NAMALWA (cell line): ENCODE measurements at places on chromosomes 12 and 14.

DNA sequence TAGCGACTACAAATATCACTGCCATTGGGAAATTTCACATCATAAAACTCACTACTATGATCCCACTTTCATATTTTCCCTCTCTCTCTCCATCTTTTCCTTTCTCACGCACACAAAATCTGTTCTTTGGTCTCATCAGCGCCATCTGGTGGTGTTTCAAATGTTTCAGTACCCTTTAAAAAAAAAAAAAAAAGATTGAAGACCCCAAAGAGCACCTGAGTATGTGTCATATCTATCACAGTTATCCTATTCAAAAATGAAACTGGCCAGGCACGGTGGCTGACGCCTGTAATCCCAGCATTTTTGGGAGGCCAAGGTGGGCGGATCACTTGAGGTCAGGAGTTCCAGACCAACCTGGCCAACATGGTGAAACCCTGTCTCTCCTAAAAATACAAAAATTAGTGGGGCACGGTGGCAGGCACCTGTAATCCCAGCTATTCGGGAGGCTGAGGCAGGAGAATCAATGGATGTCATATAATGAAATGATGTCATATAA is 72.4 kb downstream of the TTC9 start:
- DNase-seq, result peak; percentile 64

DNA sequence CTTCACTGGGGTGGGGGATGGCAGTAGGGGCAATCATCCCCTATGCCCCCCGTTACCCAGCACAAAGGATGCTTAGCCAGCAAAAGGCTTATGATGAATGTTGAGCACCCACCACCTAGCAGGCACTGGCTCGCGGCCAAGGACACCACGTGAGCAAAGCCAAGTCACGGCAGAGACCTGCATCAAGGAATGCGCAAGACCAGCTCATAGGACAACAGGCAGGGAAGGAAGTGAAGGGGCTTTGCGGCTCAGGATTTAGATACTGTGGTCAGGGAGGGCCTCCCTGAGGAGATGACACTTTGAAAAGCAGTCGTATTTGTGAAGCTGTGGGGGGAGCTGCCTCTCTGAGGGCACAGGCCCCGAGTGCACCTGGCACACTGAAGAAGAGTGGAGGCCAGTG is 32.8 kb downstream of the SH2B3 start:
- DNase-seq, result peak; percentile 50

DNA sequence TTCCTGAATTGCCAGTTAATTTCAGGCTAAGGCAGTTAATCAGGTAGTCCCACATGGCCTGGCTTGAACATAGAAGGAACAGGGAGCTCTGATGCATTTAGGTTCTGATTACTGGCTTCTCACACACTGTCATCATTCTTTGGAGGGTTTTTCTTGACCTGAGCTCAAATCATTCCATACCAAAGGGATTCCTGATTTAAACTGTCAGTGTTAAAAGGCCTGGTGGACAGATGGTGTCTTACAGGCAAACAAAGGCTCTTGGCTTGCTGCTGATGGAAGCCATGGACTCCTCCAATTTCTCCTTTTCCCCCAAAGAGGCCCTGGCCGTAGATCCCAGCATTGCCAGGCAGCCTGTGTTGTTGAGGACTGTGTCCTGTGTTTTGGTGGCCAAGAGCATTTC is 30.2 kb downstream of the CACNA1C start:
- no peak for DNase-seq

- DNase-seq, result no peak
These were observed 15.0 kb upstream of the MEG3 start for GRCh38 chr14:100810861-100811461.

DNA sequence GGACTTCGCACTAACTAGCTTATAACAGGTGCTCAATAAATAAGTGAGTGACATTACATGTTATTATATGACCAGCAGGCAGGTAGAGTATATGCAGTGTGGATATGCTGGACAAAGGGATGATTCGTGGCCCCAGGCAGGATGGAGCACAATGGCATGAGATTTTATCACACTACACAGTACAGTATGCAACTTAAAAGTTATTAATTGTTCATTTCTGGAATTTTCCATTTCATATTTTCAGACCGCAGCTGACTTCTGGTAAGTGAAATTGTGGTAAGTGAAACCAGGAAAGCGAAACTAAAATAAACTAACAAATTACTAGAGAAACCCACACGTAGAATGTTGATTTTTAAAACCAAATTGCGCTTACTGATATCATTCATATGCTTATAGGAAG is 3.3 kb downstream of the PARP11 start:
- DNase-seq, result peak; percentile 52

- no peak for DNase-seq
These were observed 180.2 kb upstream of the SYT1 start for GRCh38 chr12:78684419-78684818.

DNA sequence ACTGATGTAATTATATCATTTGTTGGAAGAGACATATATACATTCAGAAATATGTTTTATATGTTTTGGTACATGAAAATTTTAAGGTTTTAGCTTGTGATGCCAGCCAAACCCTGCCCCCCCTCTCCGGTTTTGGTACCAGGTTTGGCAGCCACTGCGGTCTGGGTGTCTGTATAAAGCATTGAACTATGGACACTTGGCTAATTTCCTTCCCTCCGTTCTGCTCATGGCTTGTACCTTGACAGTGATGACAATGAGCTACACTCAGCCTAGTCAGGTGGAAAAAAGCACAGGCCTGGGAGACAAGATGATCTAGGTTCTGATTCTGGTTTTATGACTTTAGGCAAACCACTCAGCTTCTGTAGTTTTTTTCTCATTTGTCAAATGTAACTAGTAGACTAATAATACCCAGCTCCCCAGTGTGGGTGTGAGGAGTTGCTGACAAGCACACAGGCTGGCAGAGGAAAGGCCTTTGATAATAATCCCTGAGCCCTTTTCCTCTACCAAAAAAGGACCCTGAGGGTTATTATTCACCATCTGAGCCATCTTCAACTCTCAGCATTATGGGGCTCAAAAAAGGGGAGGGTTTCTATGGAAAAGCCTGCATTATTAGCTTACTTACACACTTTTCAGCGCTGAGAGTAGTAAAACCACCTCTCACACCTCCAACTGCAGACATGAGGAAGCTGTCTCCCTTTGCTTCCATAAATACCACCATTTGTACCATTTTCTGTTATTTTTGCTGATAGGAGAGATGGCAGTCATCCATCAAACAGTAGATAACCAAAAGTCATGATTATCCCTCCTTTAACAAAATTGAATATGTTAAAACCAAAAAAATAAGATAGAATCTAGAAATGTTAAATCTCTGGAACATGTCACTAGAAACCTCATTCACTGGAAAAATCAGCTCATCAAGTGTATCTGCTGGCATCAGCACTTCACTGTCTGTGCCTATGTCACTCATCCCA is 76.3 kb upstream of the PSMC1 start:
- no peak for DNase-seq

DNA sequence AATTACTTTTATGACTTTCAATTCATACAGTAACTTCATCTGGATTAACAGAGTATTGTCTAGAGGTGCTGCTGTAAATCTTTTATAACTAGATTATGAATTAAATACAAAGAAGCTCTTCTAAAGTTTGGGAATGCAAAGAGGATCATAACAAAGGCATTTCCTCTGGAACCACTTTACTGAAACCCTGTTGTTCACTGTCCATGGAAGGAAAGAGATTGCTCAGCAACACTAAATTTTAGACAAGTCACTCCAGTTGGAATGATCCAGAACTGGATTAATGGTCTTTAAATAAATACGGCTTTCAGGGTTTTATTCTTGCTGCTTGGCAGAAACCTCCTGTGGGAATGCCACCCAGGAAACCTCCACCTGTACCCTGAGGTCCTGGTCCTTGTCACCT is 250.6 kb downstream of the KSR2 start:
- no peak for DNase-seq

GRCh38 chr12:27319409-27319808 is 13.2 kb upstream of the BMAL2 start:
- no peak for DNase-seq

DNA sequence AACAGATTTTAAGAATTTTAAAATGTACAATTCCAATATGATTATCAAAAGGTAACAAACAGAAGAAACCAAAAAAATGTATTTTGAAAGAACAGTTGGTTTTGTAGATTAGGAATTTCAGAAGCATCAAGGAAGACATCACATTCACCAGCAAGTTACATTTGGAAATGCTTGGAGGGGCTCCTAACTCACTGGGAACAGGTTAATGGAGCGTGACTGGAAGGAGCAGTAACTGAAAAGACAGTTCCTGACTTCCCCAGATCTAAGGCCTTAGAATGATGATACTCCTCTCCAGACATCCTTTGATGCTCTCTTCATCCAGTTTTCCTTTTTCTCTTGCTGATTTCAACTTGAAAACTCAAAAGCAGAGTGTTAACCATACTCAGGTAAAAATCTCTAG is 220.0 kb upstream of the EGLN3 start:
- no peak for DNase-seq

DNA sequence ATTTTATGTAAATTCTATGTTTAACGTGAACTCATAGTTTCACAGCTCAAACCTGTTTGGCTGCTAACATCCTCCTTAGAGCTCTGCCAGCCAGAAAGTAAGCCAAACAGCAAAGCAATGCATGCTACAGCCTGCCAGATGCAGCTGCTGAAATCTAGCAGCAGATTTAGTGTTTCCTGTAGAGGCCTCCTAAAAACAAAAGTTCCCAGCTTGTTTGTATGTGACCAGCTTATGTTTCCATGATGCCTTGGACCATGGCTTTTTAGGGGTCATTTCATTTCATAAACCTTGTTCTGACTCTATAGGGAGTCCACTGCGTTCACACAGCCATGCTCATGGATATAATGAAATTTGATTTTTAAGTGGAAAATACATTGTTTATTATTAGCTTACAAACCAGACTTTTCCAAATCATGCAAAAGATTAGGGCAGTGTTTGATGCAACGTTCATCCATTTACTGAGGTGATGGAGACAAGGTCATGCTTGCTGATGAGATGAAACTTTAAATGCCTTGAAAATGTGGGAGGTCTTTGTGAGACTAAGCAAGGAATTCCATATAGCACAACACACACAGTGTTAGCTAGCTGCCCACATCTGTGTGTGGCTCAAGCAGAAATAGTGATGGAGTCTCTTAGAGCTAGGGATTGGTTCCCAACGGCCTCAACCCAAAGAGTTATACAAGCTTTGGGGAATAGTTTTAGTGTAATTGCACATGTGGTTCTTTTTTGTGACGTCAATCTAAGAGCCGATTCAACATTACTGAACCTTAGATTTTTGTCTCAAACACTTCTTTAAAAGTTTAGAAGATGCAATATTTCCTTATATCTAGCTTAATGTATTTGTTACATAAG is 157.5 kb upstream of the LRIG3 start:
- no peak for DNase-seq

DNA sequence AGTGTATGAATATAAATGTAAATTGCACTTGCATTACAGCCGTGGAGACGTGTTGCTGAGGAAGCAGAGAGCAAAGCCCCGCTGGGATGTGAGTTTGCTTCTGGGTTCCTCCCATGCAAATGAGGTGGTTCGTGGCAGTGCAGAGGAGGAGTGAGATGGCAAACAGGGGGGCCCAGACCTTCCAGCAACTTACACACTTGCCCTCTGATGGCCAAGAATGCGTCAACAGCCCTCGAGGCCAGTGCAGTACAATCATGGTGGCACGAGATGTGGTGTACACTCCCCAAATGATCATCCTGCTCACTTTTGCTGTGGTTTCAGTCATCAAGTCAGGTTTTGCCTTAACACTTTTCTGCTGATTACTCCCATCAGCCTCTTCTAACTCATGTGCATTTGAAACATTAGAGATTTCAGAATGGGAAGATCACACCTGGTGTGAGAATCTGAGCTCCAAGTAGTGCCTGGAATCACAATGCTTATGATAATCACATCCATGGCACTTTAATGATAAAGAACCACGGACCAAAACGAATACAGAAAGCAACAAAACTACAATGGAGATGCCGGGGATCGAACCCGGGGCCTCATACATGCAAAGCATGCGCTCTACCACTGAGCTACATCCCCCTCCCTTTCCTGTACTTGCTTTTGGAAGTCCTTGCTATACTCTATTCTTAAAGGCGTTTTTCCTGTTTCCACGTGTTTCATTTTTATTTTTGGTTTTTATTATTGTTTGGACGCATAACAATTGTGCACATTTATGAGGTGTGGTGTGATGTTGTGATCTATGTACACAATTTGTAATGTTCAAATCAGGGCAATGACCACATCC is 7.0 kb upstream of the UBC start:
- peak; percentile 96 for DNase-seq

DNA sequence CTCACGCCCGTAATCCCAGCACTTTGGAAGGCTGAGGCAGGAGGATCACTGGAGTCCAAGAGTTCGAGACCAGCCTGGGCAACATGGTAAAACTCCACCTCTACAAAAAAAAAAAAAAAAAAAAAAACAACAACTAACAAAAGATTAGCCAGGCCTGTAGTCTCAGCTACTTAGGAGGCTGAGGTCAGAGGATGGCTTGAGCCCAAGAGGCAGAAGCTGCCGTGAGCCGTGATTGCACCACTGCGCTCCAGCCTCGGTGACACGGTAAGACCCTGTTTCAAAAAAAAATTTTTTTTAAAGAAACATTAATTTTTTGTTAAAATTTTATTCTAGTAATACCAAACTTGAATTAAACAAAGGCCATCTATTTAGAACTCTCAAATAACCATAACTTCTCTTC is 77.8 kb downstream of the PPP2R5E start:
- no peak for DNase-seq

DNA sequence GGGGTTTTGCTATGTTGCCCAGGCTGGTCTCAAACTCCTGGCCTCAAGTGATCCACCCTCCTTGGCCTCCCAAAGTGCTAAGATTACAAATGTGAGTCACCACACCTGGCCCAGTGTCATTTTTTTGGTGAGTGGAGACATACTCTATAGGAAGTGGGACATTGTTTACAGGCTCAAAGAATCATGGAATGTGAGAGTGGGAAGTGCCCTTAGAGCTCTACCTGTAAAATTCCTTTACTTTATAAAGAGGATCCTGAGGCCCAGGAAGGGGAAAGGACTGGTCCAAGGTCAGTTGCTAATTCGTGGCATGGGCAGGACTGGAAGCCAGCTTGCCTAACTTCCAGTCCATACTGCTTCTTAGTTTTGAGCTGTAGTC is 8.7 kb upstream of the ADCK1 start:
- DNase-seq, result no peak

DNA sequence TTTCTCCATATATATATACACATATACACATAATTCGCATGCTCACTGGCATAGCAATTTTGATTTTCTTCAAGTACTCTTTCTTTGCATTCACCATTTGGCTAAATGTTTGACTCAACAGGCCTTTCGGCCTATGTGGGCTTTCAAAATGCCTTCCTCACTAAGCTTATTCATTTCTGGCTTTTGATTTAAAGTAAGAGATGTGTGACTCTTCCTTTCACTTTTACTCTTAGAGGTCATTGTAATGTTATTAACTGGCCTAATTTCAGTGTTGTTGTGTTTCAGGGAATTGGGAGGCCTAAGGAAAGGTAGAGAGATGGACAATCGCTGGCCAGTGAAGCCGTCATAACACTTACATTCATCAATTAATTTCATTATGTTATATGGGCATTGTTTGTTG is 14.5 kb upstream of the KLRD1 start:
- DNase-seq, result no peak

DNA sequence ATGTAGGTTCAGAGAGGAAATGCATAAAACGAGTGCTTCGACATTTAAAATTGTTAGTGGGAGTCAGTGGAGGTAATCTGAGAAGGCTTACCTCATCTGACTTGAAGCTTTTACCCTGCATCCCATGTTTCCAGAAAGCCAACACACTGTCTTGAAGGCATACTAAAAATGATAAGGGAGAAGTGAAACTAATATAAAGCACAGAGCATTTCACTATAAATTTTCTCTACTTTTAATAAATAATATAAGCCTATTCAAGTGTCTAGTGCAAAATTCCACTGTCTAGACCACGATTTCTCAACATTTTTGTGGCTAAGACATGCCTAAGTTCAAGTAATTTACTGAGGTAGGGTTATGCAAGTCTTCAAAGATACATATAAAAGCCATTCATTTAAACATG is 29.1 kb upstream of the CDKL1 start:
- no peak for DNase-seq
